ENCODE measurements at places on chromosomes 11 and 22.

DNA sequence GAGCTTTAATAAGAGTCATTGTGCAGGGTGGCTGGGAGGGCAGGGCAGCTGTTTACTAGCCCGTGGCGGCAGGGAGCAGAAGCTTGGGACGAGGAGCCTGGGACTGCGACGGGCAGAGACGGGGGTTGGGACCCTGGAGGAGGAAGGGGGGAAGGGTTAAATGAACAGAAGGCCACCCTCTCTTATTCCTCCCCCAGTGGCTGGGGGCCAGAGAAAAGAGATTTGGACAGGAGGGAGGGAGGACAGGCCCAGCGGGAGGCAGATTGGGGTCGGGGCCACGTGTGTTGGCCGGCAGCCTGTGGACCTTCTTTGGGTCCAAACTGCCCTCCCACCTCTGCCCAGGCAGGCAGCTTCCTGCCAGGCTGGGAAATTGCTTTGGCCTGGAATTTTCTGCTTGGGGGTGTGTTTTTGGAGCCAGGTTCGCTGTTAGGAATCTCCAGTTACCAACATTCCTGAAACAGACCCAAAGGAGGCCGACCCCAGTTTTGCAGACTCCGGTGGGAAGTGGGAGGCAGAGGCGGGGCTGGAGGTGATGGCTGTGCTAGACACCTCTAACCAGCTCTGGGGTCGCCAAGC, 50.2 kb downstream of the APOL3 start:
- DNase-seq, result no peak

GRCh38 chr11:23423104-23423503, 562.8 kb upstream of the CCDC179 start:
- no peak for DNase-seq

GRCh38 chr11:130121445-130121978, 38.1 kb upstream of the ST14 start:
- no peak for DNase-seq

DNA sequence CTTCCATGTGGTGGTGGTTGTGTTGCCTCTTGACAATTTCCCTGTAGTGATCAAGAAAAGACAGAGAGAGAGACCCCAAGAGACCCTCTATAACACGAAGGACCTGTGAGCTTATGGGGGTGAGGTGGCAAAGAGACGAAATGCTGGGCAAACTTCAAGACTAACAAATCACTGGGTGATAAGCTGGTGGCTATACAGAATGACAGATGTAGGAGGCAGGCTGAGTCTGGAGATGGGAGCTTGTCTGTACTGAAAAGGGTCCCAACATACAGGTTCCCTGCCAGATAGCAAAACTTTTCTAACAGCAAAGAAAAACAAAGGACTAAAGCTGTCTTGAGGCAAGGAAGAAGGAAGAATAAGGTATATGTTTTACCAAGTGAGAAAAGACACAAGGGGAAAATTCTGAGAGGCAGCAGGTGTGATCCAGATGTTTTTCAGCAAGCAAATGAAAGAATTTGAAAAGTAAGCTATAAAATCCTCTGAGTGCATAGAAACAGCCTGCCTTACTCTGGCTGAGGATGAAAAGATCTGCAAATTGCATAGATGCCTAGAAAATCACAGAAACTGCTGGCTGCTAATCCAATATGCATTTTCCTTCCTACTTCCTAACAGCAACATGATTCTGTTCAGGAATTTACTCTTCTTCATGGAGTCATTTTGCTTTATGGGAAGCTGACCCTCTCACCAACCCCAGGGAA, 21.9 kb upstream of the LYVE1 start:
- no peak for DNase-seq

DNA sequence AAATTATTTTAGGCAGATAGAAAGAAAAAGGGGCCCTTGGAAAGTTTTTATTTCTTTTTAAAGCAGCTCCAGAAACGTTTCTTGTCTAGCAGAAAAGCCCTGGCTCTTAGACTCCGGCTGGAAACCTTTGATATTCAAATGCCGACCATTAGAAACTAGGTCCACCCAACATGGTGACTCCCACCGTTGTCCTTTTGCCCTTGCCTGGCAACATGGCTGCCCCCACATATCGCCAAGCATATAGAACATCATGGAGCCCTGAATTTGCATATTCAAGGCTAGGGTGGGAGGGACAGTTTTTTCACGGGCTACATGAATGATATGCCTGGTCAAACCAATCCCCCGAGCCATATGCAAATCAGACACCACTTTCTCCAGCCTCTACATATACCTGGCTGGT, 1379.0 kb downstream of the LRRC4C start:
- DNase-seq, result no peak

- no peak for DNase-seq
These were observed 128.4 kb downstream of the OPCML start for GRCh38 chr11:133403900-133404299.

GRCh38 chr11:4441515-4441914, 7.6 kb upstream of the OR52K2 start:
- no peak for DNase-seq

DNA sequence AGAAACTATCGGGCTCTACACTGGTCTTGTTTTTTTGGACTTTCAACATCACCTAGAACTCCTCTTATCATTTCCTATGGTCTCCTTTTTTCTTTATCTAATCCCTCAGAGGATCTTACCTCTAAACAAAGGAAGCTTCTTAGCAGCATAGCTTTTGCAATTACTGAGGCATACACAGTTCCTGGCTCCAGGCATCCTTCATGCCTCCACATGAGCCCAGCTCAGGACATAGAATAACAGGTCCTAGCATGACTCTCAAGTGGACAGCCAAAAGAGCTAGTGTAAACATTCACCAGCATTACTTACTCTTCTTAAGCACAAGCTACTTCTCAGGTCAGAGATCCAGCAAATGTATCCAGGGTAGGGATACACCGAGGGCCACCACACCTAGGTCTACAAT, 17.1 kb downstream of the CFAP300 start:
- no peak for DNase-seq

DNA sequence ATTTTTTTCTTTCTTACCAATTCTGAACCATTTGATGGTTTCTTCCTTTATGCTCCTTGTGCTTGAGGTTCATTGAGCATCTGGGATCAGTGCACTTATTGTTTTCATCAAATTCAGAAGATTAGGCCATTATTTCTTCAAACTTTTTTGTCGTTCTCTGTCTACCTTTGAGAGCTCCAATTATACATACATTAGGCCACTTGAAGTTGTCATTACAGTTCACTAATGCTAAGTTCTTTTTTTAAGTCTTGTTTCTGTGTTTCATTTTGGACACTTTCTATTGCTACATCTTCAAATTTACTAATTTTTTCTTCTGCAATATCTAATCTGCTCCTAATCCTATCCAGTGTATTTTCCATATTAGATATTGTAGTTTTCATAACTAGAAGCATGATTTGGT, 40.8 kb downstream of the CDPF1 start:
- no peak for DNase-seq

DNA sequence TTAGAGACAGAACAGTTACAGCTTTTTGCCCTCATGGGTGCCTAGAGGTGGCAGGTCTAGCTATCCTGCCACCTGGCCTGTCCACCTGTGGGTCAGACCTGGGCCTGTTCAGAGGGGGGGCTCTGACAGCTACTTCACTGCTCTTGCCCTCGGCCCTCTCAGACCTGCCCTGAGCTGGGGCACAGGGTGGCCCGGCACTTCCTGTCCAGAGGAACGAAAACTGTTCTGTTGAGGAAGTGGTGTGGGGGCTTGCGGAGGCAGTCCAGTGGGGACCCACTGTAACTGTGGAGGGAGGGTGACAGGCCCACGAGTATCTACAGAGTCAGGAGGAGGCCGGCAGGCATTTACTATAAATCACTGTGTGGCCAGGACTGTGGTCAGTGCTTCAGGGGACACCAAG, 16.2 kb downstream of the TESMIN start:
- DNase-seq, result no peak
